ENCODE measurements at places on chromosomes 4 and X. TPM values are rescaled to one million over a fixed set of nuclear protein-coding genes. Genes with fewer than 3 reads are reported as not detected.

DNA sequence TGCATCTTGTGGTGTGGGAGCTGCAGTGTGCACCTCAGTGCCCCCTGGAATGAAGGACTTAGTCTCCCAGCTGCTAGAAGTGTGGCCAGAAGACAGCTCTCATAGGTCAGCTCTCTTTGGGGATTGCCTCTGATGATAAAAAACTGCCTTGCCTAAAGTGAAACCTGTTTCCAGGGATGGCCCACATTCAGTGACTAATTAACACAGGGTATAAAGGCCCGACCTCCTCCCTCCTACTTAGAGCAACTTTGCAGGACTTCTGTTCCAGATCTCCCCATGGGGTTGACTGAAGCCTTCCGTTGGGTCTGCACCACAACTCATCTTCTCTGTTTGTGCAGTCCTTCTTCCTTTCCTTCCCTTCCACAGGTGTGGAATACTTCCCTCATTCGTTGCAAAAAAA, 53.2 kb downstream of the SPINK2 start:
- H3K4me1 ChIP-seq, result no peaks in the 10 kb centered on the region
- no peak for DNase-seq
- no peaks in the 10 kb centered on the region for H3K36me3 ChIP-seq
- H3K27ac ChIP-seq, result no peak overlapping the region

- no peaks in the 10 kb centered on the region for H3K27me3 ChIP-seq
- no peak for DNase-seq
- H3K36me3 ChIP-seq, result no peaks in the 10 kb centered on the region
Measured at GRCh38 chrX:87900320-87900908, 382.8 kb downstream of the KLHL4 start.

GRCh38 chr4:8472689-8473197, 32.2 kb downstream of the TRMT44 start:
- peaks cover 3% of the 10 kb centered on the region for H3K36me3 ChIP-seq
- peak; percentile 96 for DNase-seq
- peaks cover 19% of the 10 kb centered on the region for H3K4me1 ChIP-seq
- no peak overlapping the region for H3K4me3 ChIP-seq

DNA sequence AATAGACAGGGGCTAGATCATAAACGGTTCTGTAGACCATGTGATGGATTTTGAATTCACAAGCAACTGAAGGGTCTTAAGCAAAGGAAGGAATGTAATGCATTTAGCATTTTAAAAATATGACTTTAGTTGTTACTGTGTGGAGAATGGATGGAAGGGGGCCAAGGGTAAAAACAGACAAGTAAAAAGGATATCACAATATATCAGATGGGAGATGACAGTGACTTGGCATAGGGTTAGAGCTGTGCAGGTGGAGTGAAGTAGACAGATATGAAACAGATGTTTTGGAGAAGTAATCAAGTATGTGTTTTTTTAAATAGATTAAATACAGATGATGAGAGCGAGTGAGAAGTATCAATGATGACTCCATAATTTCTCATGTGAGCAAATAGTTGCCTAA, 1116.0 kb upstream of the TENM3 start:
- no peak for DNase-seq
- H3K27ac ChIP-seq, result no peak overlapping the region
- H3K4me1 ChIP-seq, result no peaks in the 10 kb centered on the region
- H3K4me3 ChIP-seq, result no peak overlapping the region

GRCh38 chr4:34245276-34245675, 1999.0 kb downstream of the ARAP2 start:
- H3K4me1 ChIP-seq, result no peaks in the 10 kb centered on the region
- no peak overlapping the region for H3K4me3 ChIP-seq
- no peaks in the 10 kb centered on the region for H3K36me3 ChIP-seq
- DNase-seq, result no peak

DNA sequence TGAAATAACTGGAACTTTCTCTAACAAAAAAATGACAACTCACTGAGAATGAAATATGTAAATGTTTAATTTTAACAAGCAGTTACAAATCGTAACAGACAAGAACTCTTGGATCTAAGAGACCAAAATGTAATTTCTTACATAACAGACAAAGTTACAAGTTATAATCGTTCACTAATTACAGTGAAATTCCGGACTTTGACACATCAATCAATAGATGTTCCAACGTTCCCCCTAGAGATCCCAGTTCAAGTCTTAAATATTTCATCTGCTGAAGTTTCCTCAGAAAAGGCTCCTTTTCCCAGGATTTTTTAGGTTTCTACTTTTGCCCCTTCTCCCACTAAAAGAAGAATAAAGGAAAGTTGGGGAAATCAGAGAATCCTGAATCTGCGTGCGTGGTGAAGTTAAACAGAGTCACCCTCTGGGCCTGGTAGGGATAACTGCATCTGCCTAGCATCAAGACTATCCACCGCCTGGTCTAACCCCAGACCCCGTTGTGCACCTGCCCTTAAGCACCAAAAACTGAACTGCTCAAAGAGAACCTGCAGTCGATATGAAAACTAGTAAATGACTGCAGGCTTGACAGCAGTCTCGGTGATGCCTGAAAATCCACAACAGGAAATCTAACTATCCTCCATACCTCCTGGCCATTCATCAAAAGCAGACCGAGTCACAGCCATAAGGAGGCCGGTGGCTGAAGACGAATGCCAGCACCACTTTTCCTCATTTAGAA, 2.3 kb downstream of the IRF2 start:
- H3K36me3 ChIP-seq, result peaks cover 1% of the 10 kb centered on the region
- no peaks in the 10 kb centered on the region for H3K27me3 ChIP-seq
- no peaks in the 10 kb centered on the region for H3K4me1 ChIP-seq
- H3K27ac ChIP-seq, result peak overlapping the region; percentile 73
- no peak for DNase-seq

- H3K4me1 ChIP-seq, result peaks cover 4% of the 10 kb centered on the region
- no peak overlapping the region for H3K27ac ChIP-seq
- DNase-seq, result no peak
- no peaks in the 10 kb centered on the region for H3K27me3 ChIP-seq
- H3K4me3 ChIP-seq, result no peak overlapping the region
- H3K36me3 ChIP-seq, result no peaks in the 10 kb centered on the region
Measured at GRCh38 chr4:140108713-140109230, 45.2 kb downstream of the MAML3 start.

DNA sequence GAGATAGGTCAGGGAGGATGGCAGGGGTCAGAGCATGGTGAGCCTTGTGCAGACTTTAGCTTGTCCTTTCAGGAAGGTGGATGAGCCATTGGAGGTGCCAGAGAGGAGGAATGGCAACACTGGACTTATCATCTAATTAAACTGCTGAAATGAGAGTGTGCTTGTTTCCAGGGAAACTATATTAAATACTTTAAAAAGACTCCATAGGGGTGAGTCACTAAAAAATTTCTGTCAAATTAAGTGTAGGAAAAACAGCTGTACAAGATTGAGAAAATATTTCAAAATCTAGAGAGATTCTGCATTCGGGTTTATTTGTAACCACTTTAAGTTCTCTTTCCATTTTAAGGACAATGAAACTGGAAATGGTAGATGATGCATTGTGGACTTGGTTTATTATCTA, 11.4 kb downstream of the FRAS1 start:
- H3K4me3 ChIP-seq, result no peak overlapping the region
- no peak overlapping the region for H3K27ac ChIP-seq
- DNase-seq, result no peak
- H3K27me3 ChIP-seq, result no peaks in the 10 kb centered on the region

- H3K4me1 ChIP-seq, result no peaks in the 10 kb centered on the region
- no peaks in the 10 kb centered on the region for H3K36me3 ChIP-seq
- H3K4me3 ChIP-seq, result no peak overlapping the region
- no peaks in the 10 kb centered on the region for H3K27me3 ChIP-seq
- H3K27ac ChIP-seq, result no peak overlapping the region
Measured at GRCh38 chrX:44088510-44089144, 115.4 kb upstream of the NDP start.

DNA sequence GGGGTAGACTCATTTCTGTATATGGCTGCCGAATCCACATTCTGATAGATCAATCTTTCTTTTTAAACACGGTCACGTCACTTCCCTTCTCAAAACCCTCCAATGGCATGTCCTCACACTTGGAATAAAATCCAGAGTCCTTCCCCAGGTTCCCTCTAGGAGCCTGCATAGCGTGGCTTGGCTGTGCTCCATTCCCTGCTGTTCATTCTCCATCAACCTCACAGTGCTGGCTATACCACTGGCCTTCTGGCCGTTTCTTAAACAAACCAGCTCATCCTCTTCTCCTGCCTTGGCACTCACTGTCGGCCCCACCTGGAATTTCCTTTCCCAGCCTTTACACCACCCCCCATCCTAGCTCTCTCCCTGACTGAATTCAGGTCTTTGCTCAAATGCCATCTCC, 77.1 kb downstream of the RBM47 start:
- H3K36me3 ChIP-seq, result no peaks in the 10 kb centered on the region
- no peak for DNase-seq
- H3K27me3 ChIP-seq, result no peaks in the 10 kb centered on the region
- H3K4me3 ChIP-seq, result no peak overlapping the region
- H3K27ac ChIP-seq, result no peak overlapping the region

DNA sequence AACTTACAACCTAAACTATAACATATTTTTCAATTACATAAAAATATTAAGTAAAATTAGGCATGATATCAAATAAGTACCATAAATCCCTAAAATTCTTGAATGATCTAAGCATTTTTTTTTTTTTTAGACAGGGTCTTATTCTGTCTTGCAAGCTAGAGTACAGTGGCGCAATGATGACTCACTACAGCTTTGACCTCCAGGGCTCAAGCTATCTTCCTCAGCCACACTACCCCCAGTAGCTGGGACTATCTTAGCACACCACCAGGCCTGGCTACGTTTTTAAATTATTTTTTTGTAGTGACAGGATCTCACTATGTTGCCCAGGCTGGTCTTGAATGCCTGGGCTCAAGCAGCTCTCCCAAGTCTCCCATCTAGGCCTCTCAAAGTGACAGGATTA, 1042.3 kb downstream of the FSTL5 start:
- no peak overlapping the region for H3K4me3 ChIP-seq
- no peaks in the 10 kb centered on the region for H3K27me3 ChIP-seq
- H3K4me1 ChIP-seq, result no peaks in the 10 kb centered on the region
- no peak for DNase-seq
- no peaks in the 10 kb centered on the region for H3K36me3 ChIP-seq

DNA sequence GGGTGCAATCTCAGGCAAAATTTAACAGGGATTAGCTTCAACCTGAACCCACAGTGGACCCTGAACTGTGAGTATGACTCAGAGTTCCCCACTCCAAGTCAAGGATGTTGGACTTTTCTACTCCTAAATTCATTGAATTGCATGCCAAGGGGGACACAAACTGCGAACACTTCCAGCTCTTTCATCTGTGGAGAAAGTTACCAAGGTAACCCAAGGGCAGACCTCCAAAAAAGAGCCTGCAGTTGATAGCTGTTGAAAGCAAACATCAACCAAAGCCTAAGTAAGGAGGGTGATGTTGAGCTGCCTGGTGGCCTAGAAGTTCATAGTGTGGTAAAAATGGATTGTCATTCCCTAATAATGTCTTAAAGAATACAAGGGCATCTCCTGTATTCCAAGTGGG, 1242.9 kb downstream of the C4orf33 start:
- no peak overlapping the region for H3K27ac ChIP-seq
- H3K27me3 ChIP-seq, result no peaks in the 10 kb centered on the region
- no peak overlapping the region for H3K4me3 ChIP-seq
- H3K36me3 ChIP-seq, result no peaks in the 10 kb centered on the region

DNA sequence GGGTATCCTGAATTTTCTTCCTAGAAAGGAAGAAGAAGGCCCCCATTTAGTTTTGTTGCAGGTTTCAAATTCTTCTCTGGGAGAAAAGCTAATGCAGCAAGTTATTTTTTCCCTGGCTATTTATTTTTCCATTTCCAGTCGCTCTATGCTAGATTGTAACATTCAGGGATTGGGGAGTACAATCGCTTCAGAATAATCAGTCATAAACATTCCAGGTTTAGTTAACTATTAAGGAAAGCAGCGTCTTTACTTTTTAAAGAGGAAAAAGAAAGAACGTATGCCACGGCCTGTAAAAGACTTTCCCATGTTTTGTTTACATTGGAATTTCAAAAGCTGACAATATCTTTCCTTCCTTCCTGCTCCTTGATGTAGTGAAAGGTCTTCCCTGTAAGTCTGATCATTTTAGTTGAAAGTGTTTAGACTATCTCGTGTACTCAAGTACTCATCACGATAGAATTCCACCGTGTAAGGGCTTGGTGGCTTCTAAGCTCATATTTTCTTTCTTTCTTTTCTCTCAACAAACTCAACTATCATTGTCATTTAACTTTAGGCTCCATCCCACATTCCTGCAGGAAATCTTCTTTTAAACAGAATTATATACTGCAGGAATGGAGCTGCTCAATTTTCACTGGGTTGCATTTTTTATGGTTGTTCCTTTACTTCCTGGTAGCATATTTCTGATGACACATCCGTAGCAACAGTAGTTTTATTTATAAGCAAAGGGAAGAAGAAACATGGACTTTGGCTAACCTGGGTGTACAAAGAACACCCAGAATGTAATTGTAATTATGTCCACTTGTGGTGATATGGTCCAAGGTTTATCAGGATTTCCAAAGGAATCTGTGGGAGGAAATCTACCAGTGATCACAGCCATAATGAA, 213.1 kb upstream of the FAT1 start:
- peak; percentile 81 for DNase-seq
- H3K36me3 ChIP-seq, result no peaks in the 10 kb centered on the region
- no peak overlapping the region for H3K4me3 ChIP-seq
- H3K27ac ChIP-seq, result peak overlapping the region; percentile 53
- peaks cover 18% of the 10 kb centered on the region for H3K4me1 ChIP-seq

DNA sequence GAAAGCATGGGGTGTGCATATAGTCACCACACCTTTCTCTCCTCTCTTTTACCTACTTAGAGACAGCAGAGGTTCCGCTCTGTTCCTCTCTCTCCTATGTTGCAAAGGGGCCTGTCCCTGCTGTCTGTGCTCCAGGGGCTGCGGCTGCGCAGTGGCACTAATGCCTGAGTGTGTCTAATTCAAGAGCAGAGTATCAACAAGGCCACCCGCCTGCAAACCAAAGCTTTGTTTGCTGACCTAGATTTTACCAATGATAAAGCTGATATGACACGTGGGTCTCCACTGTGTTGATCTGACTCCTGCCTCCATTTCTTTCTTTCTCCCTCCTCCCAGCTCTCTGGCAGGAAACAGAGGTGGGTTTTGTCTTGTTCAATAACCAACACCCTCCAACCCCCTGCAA, 74.9 kb downstream of the NSG1 start:
- H3K4me1 ChIP-seq, result no peaks in the 10 kb centered on the region
- H3K27ac ChIP-seq, result no peak overlapping the region
- H3K4me3 ChIP-seq, result no peak overlapping the region

DNA sequence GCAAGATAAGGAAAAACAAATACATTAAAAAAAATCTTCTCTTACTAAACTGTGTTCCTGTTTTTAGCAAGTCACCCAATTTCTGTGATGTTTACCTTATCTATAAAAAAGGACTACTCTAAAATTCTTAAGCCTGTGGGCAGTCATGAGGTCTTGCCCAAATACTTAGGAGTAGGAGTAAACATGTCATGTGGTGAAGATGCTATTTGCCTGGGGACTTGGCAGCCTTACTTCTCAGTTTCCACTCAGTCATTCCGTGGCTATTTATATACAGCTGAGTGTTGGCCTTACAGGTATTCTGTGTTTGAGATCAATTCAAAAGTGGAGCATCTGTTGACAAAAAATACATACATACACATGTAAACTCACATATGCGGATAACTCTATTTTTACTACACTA, 89.9 kb upstream of the TLR2 start:
- H3K27ac ChIP-seq, result no peak overlapping the region
- H3K4me3 ChIP-seq, result no peak overlapping the region
- no peak for DNase-seq
- H3K27me3 ChIP-seq, result no peaks in the 10 kb centered on the region

SORBS2 gene
- 0.26 TPM for total RNA-seq

GLRA3 gene
- not detected for total RNA-seq

PIN4 gene
- total RNA-seq, result 19.8 TPM

CDKL2 gene
- total RNA-seq, result 2.3 TPM

TRIM2 gene
- 70.4 TPM for total RNA-seq

SERTM2 gene
- total RNA-seq, result under 0.01 TPM

CLDN34 gene
- not detected for total RNA-seq

GRPR gene
- 0.33 TPM for total RNA-seq

LNX1 gene
- total RNA-seq, result 0.51 TPM

PAGE5 gene
- total RNA-seq, result 0.66 TPM
